LHCN-M2 (cell line): ENCODE measurements at places on chromosomes 7 and 10.

DNA sequence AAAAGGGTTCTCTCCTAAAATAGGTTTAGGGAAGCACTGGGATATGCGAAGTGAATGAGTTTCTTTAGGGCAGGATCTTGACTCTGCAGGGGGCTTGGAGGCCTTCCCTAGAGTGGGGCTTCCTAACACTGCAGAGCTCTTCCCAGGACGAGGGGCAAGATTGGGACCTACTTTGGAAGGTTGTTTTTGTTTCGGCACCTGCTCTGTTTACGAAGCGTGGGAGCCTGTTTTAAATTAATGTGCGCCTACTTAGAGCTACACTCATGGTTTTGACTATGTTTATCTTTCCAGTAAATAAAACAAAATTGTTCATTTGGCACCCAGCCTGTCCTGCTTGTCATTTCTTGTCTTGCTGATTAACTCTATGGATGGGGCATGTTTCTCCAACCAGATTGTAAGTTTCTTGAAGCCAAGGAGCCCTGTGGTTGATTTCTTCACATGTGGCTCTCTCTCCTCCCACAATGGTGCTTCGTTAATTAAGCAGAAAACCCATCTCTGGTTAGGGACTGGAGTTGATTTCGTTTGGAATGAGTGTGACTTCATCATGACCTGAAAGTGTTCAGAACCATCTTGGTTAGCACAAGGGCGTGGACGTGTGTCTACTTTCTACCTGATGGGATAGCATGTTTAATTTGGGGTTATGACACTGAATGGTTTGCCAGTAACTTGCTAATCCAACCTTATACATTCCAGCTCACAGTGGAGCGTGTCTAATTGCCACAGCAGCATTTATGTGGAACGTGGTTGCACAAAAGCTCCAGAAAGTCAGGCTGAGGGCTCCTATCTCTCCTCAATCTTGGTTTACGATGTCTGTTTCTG lies 98.1 kb downstream of the TCF7L2 start:
- no peak for DNase-seq

DNA sequence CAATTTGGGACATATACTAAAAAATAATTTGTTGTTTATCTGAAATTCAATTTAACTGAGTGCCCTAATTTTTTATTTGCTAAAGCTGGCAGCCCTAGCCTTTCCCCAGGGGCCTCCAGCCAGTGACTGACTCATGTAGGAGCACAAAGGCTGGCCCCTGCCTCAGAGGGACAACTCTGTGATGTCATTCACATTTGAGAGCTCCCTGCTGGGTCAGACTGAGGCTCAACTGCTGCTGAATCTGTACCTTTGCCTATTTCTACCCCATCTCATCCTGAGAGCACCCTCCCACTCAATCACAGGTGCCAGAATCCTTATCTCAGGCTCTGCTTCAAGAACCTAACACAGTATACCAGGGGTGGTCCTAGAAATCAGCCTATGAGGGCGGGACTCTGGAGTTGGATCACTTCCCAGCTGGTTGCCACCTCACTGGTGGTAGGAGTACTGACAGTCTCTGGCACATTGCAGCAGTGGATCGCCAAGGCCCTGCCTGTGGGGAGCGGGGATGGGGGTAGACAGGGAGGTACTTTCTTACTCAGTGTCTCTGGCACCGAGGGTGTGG lies 11.6 kb downstream of the GCK start:
- peak; percentile 65 for DNase-seq

DNA sequence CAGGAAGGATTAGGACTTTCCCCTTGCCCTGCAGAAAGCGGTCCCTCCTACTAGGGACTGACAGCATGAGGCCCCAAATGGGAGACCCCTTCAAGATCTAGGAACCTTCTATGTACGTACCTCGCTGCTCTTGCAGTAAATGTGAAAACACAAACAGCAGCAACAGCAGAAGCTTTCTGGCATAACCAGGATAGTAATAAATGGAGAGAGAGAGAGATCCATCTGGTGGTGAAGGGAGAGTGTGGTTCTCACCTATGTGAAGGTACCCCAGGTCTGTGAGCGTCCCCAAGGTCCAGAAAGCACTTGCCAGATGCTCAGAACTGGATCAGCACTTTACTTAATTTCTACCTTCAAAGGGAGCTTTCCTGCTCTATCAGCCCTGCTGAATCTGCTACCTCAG lies 592.7 kb downstream of the PARD3 start:
- DNase-seq, result no peak

GRCh38 chr7:82234457-82235049 lies 209.0 kb downstream of the CACNA2D1 start:
- DNase-seq, result peak; percentile 60

GRCh38 chr7:5397736-5398135 lies 25.9 kb downstream of the TNRC18 start:
- peak; percentile 15 for DNase-seq

DNA sequence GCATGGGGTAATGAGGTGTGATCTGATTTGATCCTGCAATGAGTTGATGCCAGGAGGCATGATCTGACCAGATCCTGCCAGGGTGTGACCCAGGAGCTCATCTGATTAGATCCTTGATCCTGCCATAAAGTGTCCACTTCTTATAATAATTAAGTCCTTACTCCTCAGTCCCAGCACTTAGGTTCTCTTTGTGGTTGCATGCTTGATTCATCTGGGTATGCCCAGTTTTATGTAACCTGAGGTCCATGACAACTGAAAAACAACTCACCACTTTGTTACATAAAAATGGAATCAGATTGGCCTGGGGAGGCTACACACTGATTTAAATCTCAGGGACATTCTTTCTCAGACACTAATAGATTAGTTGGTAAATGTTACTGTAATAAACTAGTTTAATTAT lies 19.1 kb downstream of the ACADSB start:
- DNase-seq, result peak; percentile 14

DNA sequence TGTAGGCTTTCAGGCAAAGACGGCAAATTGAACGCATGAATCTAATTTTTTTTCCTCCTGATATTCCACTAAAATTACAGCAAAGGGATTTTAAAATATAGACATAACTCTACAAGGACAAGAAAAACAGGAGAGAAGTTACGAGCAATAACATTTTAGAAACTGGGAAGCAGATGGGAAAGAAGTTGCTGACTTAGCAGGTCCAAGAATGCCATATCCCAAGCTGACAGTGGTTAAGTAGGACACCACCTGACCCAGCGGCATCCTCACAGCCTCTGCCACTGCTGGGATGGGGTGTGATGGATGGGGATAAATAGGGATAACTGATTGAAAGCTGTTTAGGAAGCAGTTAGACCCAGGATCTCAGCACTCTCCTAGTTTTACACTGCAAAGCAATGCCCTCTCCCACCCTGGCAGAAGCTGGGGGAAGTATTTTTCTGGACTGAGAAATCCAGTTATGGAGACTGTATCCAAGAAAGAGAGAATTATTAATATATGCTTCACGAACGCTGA lies 99.3 kb upstream of the LEP start:
- DNase-seq, result no peak

DNA sequence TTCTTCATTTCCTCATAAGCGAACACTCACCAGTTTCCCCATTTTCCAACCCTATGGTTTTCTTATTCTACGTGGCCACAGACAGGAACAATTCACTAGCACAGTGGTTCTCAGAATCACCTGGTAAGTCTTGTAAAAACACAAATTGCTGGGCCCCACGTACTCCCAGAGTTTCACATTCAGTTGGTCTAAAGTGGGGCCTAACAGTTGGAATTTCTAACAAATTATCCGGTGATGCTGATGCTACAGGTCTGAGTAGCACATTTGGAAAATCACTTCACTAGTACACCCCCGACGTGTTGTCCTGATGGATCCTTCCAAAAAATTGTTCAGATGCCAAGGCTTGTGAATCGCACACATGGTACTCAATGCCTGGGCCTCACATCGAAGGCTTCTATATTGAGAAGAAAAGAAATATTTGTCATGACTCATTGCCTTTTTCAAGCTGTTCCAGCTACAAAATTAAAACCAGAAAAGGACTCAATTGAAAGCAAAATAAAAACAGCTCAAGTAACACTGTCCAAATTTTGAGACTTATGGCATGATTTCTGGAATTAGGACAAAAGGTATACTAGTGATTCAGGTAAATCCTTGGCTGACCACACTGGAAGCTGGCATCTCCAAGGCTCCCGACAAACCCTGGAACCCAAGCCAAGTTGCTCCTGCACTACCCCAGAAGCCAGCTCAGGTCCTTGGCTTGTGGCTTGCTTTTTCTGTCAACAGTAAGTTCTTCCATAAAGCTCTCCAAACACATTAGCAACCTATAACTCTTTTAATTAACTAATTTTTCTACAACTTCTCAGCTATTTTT lies 12.9 kb upstream of the VIM start:
- DNase-seq, result peak; percentile 94

- DNase-seq, result no peak
Observed at GRCh38 chr7:2054927-2055326, 177.8 kb downstream of the MAD1L1 start.

DNA sequence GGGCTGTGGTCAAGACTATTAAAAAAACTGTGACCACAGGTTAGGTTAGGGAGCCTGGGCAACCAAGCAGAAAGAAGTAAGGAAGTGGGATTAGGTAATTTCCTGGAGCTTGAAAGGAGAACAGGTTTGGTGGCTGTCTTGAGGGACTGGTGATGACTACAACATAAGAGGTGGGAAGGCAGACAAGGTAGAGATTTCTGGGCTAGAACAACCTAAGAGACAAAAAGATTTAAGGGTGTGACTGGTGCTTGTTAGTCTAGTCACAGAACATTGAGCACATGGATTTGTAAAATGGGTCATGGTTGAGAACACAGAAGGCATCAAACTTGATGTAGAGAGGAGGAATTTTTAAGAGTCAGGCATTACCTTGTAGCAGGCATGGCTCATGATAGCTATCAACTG lies 123.7 kb upstream of the ASAH2 start:
- no peak for DNase-seq

GRCh38 chr7:87608431-87608830 lies 7.7 kb upstream of the ABCB1 start:
- no peak for DNase-seq

DNA sequence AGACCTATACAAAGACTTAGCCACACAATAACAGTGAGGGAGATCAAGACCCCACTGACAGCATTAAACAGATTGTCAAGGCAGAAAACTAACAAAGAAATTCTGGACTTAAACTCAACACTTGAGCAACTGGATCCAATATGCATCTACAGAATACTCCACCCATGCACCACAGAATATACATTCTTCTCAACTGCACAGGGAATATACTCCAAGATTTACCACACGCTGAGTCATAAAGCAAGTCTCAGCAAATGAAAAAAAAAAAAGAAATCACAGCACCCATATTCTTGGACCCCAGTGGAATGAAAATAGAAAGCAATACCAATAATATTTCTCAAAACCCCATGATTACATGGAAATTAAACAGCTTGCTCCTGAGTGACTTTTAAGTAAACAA lies 680.2 kb downstream of the PCDH15 start:
- DNase-seq, result no peak

DNA sequence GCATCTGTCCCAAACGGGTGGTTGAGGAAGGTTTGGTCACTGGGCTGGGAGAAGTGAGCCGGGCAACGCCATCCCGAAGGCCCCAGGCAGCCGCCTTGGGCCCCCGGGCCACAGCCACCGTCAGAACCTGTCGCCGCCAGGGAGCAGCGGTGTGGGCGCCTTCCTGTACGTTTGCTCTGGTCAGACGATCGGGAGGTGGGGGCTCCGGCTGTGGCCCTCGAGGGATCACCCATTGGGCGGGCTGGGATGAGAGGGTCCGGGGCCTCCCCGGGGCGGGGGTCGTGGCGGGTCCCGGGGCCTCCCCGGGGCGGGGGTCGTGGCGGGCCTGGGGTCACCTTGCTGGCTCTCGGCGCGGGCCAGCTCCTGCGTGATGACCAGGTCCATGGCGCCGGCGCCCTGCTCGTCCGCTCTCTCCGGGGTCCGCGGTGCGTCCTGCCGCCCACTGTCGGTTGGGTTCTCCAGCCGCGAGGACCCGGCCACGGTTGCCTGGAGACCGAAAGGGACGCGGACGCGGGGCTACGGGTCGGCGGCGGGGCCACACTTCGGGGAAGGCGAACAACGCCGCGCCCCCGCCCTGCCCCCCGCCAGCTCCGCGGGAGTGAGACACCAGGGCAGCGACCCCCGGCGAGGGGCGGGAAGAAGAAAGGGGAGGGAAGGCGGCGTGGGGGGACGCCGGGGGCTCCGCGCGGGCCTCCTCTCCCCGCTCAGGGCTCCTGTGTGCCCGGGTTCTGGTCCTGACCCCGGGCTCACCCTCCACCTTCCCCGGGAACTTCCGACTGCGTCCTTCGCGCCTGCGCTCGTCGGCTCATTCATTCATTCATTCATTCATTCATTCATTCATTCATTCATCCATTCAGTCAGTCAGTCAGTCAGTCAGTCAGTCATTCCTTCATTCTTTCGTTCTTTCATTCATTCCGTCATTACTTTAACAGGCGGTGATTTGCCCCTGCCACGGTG lies at the start of gene CFAP46:
TSS of gene CFAP46 (minus strand) at position 470 of the 957 bp plus-strand sequence. CDS start at position 384, 86 bp downstream.
- no peak for DNase-seq

DNA sequence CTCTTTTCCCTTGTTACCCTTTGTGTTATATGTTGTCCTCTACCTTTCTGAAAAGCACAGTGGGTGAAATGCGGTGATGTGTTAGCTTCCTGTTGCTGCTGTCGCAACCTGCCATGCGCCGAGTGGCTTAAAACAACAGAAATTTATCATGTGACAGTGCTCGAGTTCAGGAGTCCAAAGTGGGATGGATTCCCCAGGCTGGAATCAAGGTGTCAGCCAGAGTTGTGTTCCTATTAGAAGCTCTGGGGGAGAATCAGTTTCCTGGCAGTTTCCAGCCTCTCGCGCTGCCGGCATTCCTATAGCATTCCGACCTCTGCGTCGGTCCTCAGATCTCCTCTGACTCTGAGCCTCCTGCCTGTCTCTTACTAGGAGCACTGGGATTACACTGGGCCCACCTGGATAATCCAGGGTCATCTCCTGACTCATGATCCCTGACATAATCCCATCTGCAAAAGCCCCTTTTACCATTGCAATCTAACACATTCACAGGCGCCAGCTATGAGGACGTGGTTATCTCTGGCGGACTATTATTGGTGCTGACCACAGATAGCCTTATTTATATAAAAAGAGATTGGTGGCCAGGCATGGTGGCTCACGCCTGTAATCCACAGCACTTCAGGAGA lies 207.5 kb downstream of the CUX1 start:
- no peak for DNase-seq

DNA sequence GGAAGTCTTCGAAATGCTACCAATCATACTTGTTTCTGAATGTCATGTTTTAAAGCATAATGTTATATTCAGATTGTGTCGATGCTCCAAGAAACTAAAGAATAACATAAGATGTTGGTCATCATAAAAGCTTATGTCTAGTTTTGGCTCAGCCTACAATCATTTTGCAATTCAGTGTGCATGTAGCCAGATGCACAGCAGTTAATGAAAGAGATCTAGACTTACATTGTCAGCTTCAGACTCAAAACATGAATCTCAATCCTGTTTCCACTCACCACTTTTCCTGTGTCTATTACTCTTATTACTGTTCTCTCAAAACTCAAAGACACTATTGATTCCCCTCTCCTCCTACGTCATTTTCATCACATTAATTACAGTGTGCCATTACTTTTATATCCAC lies 21.4 kb downstream of the TMEM196 start:
- no peak for DNase-seq

DNA sequence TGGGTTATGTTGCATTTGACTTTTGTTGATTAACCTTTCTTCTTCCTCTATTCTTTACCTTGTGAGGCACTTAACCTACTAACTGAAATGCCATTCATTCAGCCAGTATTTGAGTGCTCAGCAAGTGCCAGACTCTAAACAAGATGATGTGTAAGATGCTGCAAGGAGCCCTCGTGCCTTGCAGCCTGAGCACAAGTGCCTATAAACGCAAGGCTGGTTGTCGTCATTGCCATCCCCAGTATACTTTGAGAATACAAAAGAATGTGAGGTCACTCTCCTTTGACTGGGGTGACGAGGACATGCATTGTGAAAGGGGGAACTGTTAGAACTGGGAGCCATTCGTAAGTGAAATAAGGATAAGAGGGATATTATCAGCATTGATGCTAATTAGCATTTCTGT lies 103.0 kb downstream of the AUTS2 start:
- no peak for DNase-seq
